ENCODE measurements at places on chromosomes 11 and 22. TPM values are rescaled to one million over a fixed set of nuclear protein-coding genes. Genes with fewer than 3 reads are reported as not detected.

DNA sequence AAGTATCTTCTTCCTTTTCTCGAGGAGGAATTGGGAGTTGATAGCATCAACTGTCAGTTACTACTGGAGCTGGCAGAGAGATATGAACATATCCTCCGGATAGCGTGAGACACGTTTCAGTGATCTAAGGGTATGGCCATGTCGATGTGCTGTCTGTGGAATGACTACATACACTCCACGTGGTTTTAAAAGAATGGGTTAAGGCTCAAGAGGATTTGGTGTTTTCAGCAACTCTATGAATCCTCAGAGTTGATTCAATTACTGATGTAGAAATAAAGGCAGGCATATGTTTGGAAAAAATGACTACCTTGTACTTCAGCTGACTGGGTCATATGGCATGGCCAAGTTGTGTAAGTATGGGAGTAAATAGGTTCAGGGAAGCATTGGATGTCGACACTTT, 22.9 kb downstream of the MMP13 start:
- DNase-seq, result no peak

GRCh38 chr11:130997278-130997677, 81.0 kb upstream of the SNX19 start:
- DNase-seq, result no peak

Gene DBX1
- polyA plus RNA-seq, result not detected

Gene MPEG1
- polyA plus RNA-seq, result 2.4 TPM

- peak; percentile 34 for DNase-seq
These were observed 19.6 kb upstream of the CCDC134 start for GRCh38 chr22:41780746-41781505.

GRCh38 chr22:49008682-49009235, 818.9 kb downstream of the BRD1 start:
- no peak for DNase-seq

GRCh38 chr22:17570851-17571631, 7.7 kb downstream of the SLC25A18 start:
- DNase-seq, result peak; percentile 85

Gene CDC42BPG
- polyA plus RNA-seq, result 1.9 TPM

- DNase-seq, result no peak
These were observed 38.2 kb downstream of the SCUBE1 start for GRCh38 chr22:43304831-43305590.

GRCh38 chr22:23533328-23533762, 46.7 kb downstream of the IGLL1 start:
- peak; percentile 74 for DNase-seq

DNA sequence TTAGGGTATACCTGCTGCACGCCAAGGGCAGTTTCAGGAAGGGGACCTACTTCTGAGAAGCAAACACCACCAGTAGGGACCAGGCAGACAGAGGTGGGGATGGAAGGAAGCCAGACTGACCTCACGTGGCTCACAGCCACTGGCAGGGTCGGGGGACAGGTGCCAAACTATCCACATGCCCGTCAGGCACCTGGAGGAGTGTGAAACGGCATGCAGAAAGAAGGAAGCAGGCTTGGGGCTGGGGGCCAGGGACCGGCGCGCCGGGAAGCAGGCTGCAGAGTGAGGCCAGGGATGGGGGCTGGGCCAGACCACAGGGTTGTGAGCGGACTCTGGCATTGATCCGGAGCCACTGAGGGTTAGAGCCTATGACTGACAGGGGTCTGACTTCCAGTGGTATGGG, 47.5 kb downstream of the CDKN1C start:
- no peak for DNase-seq

- DNase-seq, result no peak
These were observed 218.8 kb downstream of the PGR start for GRCh38 chr11:100910808-100911207.

- no peak for DNase-seq
These were observed 2.8 kb downstream of the MYOD1 start for GRCh38 chr11:17722000-17722643.

Gene RIMBP3C
- 0.04 TPM for polyA plus RNA-seq

DNA sequence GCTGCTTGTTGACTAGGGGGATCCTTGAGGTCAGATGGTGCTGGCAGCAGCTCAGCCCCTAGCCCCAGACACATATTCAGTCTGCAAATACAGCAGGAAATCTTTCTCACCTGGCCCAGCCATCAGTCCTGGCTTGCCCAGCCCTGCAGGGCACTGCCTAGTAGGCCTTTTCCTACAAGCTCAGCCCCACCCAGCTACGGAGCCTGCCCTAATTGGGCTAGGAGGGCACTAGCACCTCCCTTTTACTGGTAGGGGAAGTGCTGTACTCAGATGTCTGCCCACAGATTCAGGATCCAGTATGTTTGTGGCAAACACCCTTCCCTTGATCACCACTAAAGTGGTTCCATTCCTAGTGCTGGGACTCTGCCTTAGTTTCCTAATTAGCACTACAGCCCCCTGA, 257.1 kb upstream of the CADM1 start:
- DNase-seq, result no peak

- DNase-seq, result no peak
These were observed 100.8 kb downstream of the ALX4 start for GRCh38 chr11:44208976-44209603.

Gene GPHA2
- polyA plus RNA-seq, result 0.58 TPM

GRCh38 chr22:24185501-24186351, 4.4 kb downstream of the SUSD2 start:
- peak; percentile 19 for DNase-seq

- no peak for DNase-seq
These were observed 10.7 kb upstream of the IL18BP start for GRCh38 chr11:71988050-71988449.

DNA sequence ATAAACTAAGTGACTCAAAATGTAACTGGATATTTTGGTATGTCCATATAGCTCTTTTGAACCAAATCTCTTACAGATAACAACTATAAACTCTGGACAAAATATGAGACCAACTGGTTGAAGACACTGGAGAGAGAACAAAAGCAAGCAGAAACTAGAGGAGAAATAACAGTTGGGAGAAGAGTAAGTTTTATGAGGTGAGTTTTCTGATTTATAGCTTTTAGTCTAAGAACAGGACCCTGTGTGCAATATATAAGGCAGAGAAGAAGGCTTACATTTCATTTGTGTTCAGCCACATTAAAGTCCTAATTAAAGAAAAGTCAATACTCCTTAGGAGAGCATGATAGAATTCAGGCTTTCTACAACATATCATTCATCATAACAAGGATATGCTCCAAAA, 71.0 kb upstream of the AMOTL1 start:
- DNase-seq, result no peak

GRCh38 chr11:44125598-44125997, 30.1 kb downstream of the EXT2 start:
- DNase-seq, result no peak

GRCh38 chr11:105937331-105937730, 84.7 kb downstream of the MSANTD4 start:
- no peak for DNase-seq
